ENCODE measurements at places on chromosomes 7 and 10.
A peak's percentile ranks its signal among the peaks of the same experiment; 100 is the strongest.

GRCh38 chr7:147535701-147536111, 1054.9 kb upstream of the C7orf33 start:
- H3K4me3 ChIP-seq: no peak overlapping the region
- no peaks in the 10 kb centered on the region for H3K27me3 ChIP-seq
- H3K27ac ChIP-seq: no peak overlapping the region
- H3K4me1 ChIP-seq: peaks cover 1% of the 10 kb centered on the region
- DNase-seq: no peak

GRCh38 chr10:51112013-51112412, 37.7 kb downstream of the PRKG1 start:
- H3K4me3 ChIP-seq: no peak overlapping the region
- DNase-seq: no peak
- no peaks in the 10 kb centered on the region for H3K4me1 ChIP-seq
- no peaks in the 10 kb centered on the region for H3K36me3 ChIP-seq

DNA sequence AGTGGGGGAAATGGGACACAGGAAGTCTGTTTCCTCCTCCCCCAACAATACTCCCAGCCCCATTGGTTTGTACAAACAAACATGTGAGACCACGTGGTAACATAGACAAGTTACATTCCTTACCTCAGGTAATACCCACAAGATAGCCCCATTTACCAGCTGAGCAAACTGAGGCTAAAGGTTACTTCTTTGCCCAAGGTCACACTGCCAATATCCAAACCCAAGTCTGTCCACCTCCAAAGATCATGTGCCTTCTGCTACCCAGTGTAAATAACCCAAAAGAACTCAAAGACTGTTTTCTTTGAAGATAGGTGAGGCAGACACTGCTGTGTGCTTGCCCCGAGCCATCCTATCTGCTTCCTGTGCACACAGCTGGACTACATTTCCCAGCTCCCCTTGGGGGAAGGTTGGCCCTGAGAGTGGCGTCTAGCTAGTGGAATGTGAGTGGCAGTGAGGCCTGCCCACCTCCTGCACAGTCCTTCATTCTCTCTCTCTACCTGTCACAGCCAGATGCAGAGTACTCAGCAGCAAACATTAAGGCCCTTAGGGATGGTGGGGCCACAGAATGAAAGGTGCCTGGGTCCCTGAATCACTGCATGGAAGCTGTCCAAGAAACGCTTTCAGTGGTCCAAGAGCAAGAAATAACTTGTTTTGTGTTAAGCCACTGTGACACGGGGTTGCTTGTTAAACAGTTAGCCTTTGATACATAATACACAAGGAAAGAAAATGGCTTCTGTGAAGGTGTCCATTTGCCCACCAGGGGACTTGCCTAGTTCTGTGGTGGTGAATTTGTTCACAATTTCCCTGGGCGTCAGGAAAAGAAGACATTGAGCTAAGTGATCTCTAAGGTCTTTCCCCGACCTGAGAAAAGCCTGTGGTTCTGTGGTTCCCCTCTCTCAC, 257.7 kb upstream of the NFE2L3 start:
- no peak overlapping the region for H3K27ac ChIP-seq
- no peak for DNase-seq
- H3K36me3 ChIP-seq: no peaks in the 10 kb centered on the region
- no peaks in the 10 kb centered on the region for H3K27me3 ChIP-seq
- H3K4me3 ChIP-seq: no peak overlapping the region

- H3K4me1 ChIP-seq: no peaks in the 10 kb centered on the region
- H3K4me3 ChIP-seq: no peak overlapping the region
- H3K27me3 ChIP-seq: no peaks in the 10 kb centered on the region
- no peaks in the 10 kb centered on the region for H3K36me3 ChIP-seq
- H3K27ac ChIP-seq: no peak overlapping the region
Observed at GRCh38 chr7:106116161-106116704, 4.1 kb upstream of the SYPL1 start.

DNA sequence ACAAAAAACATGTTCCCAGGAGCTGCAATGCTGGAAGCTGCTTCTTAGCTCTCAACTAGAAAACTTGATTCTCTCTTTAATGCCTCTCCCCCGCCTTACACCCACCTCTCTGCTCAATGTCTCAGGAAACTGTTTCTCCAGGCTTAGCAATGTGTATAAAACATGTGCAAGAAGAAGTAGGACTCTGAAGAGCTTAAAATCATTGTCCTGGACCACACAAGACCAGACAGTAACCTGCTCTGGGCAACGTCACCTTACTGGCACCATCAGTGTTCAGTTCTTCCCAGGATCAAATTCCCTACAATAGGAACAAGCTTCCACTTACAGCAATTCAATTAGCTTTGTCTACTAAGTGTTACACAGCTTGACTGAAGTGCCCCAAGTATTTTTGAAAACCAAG, 104.9 kb downstream of the RAPGEF5 start:
- no peaks in the 10 kb centered on the region for H3K4me1 ChIP-seq
- DNase-seq: no peak
- no peaks in the 10 kb centered on the region for H3K36me3 ChIP-seq
- no peak overlapping the region for H3K4me3 ChIP-seq

- DNase-seq: no peak
- H3K4me1 ChIP-seq: no peaks in the 10 kb centered on the region
- no peak overlapping the region for H3K4me3 ChIP-seq
- H3K27ac ChIP-seq: no peak overlapping the region
Observed at GRCh38 chr10:11553773-11554381, 57.6 kb downstream of the USP6NL start.

GRCh38 chr7:32658034-32658433, 162.7 kb downstream of the AVL9 start:
- H3K27ac ChIP-seq: no peak overlapping the region
- no peaks in the 10 kb centered on the region for H3K27me3 ChIP-seq
- H3K4me3 ChIP-seq: no peak overlapping the region
- no peaks in the 10 kb centered on the region for H3K36me3 ChIP-seq
- H3K4me1 ChIP-seq: no peaks in the 10 kb centered on the region

- DNase-seq: no peak
- H3K4me1 ChIP-seq: no peaks in the 10 kb centered on the region
- H3K27ac ChIP-seq: no peak overlapping the region
Observed at GRCh38 chr7:98406827-98407226, 5.9 kb upstream of the BAIAP2L1 start.

DNA sequence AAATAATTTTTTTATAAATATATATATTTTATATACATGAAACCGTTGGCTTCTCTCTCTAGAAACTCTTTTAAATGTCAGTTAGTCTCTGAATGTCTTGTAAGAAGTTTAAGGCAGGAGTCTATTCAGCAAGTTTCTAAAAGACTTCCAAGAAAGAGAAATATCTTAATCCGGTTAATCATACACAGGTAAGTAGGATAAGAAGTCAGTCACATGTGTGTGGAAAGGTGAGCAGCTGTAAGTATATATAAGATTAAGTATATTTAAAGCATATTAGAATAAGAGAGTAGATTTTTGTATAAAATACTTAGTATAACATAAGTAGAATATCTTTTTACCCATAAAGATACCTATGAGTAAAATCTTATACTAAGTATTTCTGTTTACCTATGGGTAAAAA, 48.9 kb downstream of the AGBL3 start:
- no peaks in the 10 kb centered on the region for H3K27me3 ChIP-seq
- H3K27ac ChIP-seq: no peak overlapping the region
- no peaks in the 10 kb centered on the region for H3K4me1 ChIP-seq
- no peak overlapping the region for H3K4me3 ChIP-seq
- no peak for DNase-seq
- no peaks in the 10 kb centered on the region for H3K36me3 ChIP-seq

DNA sequence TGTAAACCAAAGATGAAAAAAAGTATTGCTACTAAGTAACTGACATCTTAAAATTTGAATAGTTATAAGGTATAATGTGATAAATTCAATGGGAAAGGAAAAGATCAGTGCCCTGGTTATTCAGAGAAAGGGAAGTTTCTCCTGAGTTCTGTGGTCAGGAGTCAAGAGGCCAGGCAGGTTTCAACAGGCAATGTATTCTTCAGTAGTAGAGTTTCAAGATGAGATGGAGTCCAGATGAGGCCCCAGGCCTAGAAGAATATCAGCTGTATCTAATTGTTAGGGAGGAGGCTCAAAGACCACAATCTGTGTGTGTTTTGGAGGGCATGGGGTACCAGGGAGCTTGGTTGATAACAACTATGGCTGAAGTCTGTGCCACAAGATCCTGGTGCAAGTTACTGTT, 101.4 kb upstream of the DLX6 start:
- no peaks in the 10 kb centered on the region for H3K4me1 ChIP-seq
- H3K27me3 ChIP-seq: no peaks in the 10 kb centered on the region
- DNase-seq: no peak
- no peaks in the 10 kb centered on the region for H3K36me3 ChIP-seq

DNA sequence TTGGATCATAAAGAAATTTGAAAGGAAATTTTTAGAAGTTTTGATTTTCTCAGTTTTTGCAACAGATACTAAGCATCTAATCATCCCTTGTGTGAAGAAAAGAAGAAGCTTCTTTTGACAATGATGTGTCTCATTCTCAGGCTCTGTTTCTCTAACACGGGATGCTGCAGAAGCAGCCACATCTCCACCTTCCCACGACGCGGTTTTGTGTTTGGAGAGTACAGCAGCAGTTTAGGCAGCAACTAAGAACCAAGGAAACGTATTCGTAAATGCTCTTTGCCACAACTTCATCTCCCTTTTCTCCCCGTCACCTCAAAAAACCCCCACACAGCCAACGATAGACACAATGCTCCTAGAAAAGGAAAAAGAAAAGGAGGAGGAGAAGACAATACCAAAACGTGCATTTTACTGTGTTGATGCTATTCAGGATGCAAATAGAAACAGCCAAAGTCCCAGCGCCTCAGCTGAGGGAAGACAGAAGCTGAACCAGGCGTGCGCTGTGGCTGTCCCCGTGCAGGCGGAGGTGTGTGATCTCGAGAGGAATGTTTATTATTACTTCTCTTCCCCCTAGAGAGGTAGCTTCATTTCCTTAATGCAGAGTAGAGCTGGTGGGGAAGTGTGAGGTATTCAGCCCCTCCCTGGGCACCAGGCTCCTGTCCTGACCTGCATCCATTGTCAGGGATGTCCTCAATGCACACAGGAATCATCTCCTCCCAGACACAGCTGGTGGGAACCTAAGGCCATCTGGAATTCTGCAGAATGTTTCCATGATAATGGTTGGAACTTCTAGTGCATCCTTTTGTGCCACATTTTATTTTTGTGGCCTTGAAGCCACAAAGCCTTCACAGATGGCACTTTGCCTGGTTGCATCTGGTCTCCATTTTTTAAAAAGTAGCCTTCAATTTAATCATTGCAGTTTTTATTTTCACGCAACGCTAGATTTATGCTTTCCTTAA, 174.6 kb upstream of the KLF6 start:
- DNase-seq: no peak
- no peaks in the 10 kb centered on the region for H3K4me1 ChIP-seq
- no peaks in the 10 kb centered on the region for H3K27me3 ChIP-seq
- H3K36me3 ChIP-seq: no peaks in the 10 kb centered on the region
- no peak overlapping the region for H3K27ac ChIP-seq

- H3K4me1 ChIP-seq: peaks cover 1% of the 10 kb centered on the region
- peak overlapping the region; percentile 97 for H3K4me3 ChIP-seq
- H3K27me3 ChIP-seq: no peaks in the 10 kb centered on the region
- DNase-seq: peak; percentile 40
- H3K27ac ChIP-seq: peak overlapping the region; percentile 85
Observed at GRCh38 chr7:43869867-43870240, 537 bp upstream of the MRPS24 start.

DNA sequence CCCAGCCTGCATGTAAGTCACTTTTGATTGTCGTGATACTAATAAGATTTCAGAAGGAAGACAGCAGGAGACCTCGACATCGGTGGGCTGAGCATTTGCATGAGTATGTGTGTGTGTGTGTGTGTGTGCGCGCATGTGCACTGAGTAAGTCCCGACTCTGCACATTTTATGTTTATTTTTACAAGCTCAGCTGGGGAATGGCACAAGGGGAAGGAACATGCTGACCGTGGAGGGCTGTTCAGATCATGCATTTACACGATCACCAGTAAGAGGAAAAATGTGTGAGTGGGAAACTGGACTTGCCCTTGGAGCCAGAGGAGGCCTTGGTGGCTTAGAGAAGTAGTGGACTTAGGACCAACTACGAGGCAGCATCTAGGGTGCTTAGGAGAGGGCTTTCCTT, 41.3 kb downstream of the IL2RA start:
- H3K4me1 ChIP-seq: peaks cover 9% of the 10 kb centered on the region
- DNase-seq: no peak
- H3K4me3 ChIP-seq: no peak overlapping the region
- no peak overlapping the region for H3K27ac ChIP-seq
- H3K27me3 ChIP-seq: no peaks in the 10 kb centered on the region

GRCh38 chr10:52720018-52720417, 52.6 kb downstream of the MBL2 start:
- no peaks in the 10 kb centered on the region for H3K4me1 ChIP-seq
- no peak for DNase-seq
- no peaks in the 10 kb centered on the region for H3K27me3 ChIP-seq
- no peak overlapping the region for H3K4me3 ChIP-seq
- H3K36me3 ChIP-seq: no peaks in the 10 kb centered on the region

GRCh38 chr7:116455009-116455408, 44.5 kb upstream of the CAV2 start:
- H3K27ac ChIP-seq: no peak overlapping the region
- H3K4me3 ChIP-seq: no peak overlapping the region
- peaks cover under 1% of the 10 kb centered on the region for H3K4me1 ChIP-seq
- no peak for DNase-seq
- no peaks in the 10 kb centered on the region for H3K27me3 ChIP-seq

DNA sequence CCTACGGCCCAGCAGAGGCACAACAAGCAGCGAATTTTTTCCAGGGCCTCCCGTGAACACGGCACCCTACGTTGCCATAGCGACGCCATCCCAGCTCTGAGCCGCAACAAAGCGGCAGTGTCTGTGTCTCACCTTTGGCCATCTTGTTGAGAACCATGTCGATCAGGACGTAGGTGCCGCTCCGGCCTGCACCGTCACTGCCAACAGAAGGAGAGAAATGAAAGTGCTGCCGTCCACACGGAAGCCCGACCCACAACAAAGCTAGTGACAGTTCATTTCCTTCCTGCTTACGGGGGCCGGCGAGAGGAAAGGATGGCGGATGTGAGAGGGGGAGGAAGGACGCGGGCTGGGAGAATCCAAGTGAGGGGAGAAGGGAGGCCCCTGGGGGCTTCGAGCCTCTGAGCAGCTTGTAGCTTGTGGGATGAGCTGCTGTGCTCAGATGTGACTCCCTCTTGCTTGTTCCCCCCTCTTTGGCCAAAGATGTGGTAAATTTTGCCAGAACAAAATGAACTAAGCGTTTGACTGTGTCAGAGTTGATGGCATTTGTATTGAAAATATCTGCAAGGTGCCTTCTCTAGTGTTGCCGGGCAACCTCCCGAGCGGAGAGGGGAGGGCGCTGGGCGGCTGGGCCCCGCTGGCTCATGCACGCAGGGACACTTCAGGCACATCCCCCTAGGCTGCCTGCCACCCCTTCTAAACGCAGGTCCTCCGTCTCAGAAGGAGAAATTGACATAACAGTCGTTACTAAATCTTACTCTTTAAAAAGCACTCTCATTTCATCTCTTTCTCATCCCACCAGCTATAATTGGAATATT, 232.2 kb downstream of the DNAJB6 start:
- H3K4me1 ChIP-seq: peaks cover 3% of the 10 kb centered on the region
- no peaks in the 10 kb centered on the region for H3K36me3 ChIP-seq
- DNase-seq: peak; percentile 53
- peak overlapping the region; percentile 55 for H3K27ac ChIP-seq

- H3K4me1 ChIP-seq: no peaks in the 10 kb centered on the region
- no peaks in the 10 kb centered on the region for H3K36me3 ChIP-seq
- DNase-seq: no peak
- H3K27ac ChIP-seq: no peak overlapping the region
- H3K4me3 ChIP-seq: no peak overlapping the region
Observed at GRCh38 chr7:127119517-127119916, 133.2 kb downstream of the GRM8 start.

- H3K27ac ChIP-seq: no peak overlapping the region
- DNase-seq: no peak
- H3K36me3 ChIP-seq: no peaks in the 10 kb centered on the region
- no peak overlapping the region for H3K4me3 ChIP-seq
Observed at GRCh38 chr7:134870781-134871180, 91.3 kb downstream of the CALD1 start.

All from ovary (tissue), 10 donors.